Stimulated activated CD4-positive, alpha-beta T cell treated with anti-CD3 and anti-CD28 coated beads, Interleukin-2, amount 100 ng/mL, for 4 hours (primary cell): ENCODE measurements at places on chromosomes 16 and 17.

DNA sequence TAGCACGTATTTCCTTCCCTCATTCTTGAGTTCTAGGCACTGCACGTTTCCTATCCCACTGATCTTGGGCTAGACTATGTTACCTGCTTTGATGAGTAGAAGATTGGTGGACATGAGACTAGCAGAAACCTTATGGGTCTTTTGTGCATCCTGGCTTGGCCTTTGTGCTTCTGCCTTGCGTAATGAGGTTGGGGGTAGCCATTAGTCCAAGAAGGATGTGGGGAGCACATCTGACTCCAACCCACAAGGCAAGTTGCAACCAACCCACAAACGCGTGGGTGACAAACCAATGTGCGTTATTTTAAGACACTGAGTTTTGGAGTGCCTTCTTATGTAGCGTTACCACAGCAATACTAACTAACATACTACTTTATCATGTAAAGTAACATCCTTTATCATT is 180.4 kb upstream of the IRX5 start:
- no peak for DNase-seq

DNA sequence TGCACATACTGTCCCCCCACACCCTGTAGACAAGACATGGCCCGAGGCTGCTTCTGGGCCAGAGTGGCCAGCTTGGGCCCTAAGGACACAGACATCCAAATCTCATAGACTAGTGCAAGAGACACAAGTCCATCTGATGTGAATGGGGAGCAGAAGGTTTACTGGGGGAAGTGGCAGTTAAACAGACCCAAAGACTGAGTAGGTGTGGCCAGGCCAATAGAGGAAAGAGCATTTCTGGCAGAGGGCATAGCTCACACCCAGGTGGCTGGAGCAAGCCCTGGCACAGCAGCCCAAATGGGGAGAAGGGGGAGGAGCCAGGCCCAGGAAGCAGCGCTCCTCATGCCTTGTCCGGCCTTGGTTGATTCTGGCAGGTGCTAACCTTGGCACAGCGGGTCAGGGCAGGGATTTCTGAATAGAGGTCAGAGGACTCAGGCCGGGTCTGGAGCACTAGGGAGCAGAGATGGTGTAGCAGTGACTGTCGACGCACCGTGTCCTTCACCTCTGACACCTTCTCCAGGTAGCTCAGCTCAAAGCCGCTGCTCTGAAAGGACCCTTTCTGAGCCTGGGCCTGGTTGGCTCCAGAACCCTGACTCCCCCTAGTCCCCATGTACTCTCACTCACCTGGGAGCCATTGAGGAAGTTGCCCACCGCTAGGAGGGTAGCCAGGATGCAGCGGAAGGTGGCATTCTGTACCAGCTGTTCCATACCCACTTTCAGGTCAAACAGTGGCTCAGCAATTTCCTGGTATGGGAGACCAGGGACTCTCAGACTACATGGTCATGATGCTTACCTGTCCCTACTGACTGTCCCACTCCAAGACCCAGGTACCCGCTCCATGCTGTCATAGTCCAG is 4.1 kb downstream of the TMEM208 start:
- no peak for DNase-seq

DNA sequence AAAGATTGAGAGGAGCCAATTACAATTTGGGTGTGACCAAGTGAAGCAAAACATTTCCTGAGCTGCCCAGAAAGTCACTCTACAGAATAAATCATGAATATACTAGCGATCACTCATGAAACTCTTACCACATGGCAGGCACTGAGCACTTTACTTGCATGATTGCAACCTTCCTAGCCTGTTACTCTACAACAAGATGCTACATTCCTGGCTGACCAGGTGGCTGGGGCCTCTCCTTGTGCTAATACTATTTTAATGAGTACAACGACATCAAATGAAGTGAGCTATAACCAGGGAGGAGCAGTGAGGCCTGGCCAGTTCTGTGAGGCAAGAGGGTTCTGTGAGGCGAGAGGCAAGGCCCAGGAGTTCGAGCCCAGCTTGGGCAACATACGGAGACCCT is 75.2 kb downstream of the CPPED1 start:
- no peak for DNase-seq

- no peak for DNase-seq
These were observed 2.4 kb downstream of the HSD17B1 start for GRCh38 chr17:42555122-42555622.

DNA sequence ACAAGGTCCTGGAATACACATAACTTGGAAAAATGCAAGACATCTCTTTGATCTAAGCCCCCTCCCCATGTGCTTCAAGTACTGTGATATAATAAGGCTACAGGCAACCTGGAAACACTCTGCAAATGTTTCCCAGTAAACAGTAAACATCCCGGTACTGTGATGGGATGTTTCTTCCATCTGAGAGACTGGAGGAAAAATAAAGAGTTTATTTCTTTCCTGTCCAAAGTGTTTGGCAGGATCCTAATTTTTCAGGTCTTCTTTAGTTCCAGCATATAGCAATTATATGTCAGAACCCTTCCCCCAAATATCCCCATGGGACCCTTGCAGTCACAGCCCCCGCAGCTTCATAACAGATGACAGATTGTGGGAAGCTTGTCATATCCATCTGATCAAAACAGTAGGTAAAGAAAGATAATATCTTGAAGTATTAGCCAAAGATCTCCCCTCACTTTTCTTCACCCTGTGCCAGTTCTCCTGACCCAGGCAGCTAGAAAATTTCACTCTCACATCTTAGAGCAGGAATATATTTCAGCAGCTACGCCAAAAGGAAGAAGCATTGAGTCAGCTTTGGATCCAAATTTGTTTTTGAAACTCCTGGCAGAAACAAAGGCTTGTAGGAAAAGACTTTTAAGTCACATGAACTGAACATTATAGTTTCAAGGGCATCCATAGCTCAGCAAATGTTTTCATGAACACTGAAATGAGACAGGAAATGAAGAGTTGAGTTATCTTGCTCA is 141.3 kb downstream of the HS3ST3A1 start:
- DNase-seq: no peak

- no peak for DNase-seq
These were observed 9.3 kb downstream of the OSBPL7 start for GRCh38 chr17:47812146-47812920.

- no peak for DNase-seq
These were observed 122.5 kb downstream of the KCNJ18 start for GRCh38 chr17:21814776-21815175.
